ENCODE measurements at places on chromosomes 12 and 14.

GRCh38 chr12:108277613-108278012 lies 61.5 kb downstream of the CMKLR1 start:
- no peak for DNase-seq

DNA sequence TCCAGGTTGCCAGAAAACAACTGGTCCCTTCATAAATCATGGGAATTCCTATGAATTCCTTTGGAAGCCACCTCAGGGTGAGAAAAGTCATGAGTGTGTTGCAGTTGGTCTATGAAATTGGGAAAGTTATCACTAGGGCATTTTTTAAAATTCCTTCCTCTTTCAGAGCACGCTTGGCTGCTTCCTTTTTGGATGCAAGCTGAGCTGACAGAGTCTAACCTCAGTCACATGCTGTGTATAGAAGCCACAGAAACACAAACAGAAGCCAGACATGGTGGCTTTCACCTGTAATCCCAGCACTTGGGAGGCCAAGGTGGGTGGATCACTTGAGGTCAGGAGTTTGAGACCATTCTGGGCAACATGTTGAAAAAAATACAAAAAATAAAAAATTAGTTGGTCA lies 21.7 kb upstream of the HELB start:
- DNase-seq: no peak

- no peak for DNase-seq
Observed at GRCh38 chr12:23888396-23889068, 60.9 kb downstream of the SOX5 start.

- no peak for DNase-seq
Observed at GRCh38 chr12:94103986-94104385, 44.4 kb upstream of the PLXNC1 start.

- no peak for DNase-seq
Observed at GRCh38 chr14:70152704-70153103, 36.0 kb downstream of the SLC8A3 start.

- peak; percentile 93 for DNase-seq
Observed at GRCh38 chr12:50246873-50247612, 36.3 kb downstream of the LIMA1 start.

DNA sequence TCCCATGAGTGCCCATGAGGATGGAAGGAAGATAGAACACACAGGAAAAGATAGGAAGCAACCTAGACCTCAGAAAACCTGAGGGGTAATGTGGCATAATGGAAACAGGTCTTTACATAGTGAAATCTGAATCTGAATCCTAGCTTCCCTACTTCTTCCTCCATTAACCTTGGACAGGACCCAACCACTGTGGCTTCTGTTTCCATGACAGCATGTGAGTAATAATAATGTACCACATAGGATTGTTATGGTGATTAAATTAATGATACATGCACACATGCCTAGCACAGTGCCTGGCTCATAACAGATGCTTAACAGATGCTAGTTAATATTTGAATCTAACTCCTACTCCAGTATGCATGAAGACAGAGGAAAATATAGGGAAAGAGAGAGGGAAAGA lies 11.2 kb downstream of the TTC9 start:
- DNase-seq: no peak

GRCh38 chr12:75446857-75447256 lies 33.7 kb upstream of the GLIPR1 start:
- DNase-seq: peak; percentile 46

DNA sequence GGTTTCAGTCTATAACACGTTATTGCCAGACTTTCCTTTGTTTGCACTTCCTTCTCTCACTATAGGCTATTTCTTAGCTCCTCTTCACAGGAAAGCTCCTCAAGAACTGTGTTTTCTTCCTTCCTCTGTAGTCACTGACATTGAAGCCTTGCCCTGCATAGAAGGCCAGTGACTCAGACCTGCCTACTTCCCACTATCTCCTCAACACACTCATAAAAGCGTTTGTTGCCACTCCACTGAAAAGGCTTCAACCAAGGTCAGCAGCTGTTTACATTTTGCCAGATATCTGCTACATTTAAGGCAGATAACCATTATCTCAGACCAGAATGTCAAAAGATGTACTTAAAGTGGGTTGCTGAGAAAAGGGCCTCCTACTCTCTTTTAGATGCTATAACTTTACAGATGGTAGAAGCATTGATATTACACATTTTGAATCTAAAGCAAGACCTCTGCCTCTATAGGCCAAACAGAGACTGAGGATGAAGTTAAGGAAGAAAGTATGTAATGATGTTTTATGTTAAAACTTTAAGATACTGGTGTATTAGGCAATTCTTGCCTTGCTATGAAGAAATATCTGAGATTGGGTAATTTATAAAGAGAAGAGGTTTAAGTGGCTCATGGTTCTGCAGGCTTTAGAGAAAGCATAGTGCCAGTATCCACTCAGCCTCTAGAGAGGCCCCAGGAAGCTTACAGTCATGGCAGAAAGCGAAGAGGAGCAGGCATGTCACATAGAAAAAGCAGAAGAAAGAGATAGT lies 233.3 kb upstream of the FLRT2 start:
- DNase-seq: peak; percentile 54

DNA sequence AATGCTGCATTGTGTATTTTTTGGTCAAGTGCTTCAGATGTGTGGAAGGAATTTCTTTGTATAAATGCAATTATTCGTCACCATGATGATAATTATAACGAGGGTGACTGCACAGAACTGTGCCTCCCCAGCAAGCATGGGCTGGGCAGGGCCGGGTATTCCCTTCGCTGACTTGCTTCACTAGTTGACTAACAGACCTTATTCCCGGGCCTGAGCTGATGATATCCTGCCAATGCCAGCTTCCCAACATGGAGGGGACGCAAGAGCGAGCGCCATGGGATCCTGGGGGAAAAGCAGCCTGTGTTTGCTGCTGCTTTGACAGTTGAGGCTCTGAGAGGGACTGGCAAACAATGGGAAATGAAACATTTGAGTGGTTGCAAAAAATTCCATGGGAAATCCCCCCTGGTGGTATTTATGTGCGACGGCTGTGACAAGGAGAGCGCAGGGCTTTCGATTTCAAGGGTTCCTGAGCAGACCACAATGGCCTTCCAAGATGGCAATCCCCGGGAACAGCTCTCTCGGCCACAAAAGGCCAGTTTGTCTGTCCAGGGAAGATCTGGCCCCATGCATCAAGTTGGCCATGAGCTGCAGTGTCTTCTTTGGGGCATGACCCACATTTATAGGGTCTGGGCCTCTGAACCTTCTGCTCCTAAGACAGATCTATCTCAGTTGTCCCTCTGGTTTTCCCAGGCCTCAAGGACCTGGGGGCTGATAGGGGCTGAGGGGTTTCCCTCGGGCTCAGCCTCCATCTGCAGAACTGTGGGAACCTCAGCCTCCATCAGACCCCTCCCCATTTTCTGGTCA lies 21.9 kb upstream of the MAP1LC3B2 start:
- DNase-seq: no peak

GRCh38 chr12:117889098-117889497 lies 79.7 kb downstream of the KSR2 start:
- DNase-seq: no peak

GRCh38 chr14:70821584-70822529 lies 12.5 kb upstream of the MAP3K9 start:
- peak; percentile 13 for DNase-seq

DNA sequence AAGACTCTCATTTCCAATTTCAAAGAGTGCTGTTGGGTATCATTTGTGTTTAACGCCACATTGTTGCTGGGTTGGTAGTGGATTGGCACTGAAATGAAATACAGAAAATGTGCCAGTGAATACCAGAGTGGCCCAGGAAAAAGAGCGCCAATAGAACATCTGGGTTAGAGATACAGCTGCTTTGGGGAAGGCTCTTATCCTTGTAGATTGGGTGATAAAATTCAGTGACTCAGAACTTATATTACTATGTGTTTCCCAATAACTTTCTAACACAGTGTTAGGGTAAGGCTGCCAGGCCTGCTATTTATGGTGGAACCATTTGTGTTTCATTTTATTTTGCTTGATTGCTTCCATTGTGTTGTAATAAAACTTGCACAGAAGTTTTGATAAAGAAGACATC lies 168.2 kb upstream of the SSTR1 start:
- DNase-seq: peak; percentile 71

DNA sequence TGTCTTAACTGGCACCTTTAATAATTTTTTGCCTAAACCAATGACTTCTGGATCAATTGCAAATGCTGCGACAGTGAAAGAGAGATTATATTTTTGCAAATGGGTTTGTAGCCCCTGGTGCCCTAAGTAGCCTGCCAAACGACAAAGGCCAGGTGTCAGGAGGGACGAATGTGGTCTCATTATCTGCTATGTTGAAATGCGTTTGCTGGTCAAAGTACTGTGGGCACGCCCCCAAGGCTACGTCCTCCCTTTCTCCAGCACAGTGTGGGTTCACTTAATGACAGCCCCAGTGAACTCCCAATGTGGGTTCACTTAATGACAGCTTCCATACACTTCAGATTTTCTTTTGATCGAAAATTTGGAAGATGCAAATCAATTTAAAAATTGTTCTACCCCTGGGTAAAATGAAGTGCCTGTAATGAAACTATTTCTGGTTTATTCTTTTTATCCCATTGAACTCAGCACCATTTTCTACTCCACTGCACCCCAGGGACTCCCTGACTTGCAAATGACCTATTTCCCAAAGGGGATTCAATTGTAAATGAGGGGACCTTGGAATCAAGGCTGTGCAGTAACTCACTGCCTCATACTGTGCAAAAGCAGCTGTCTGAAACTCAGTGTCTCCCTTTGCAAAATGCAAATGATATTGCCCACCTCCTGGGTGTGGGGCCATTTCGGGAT lies 1.4 kb downstream of the SERPINA11 start:
- DNase-seq: no peak

DNA sequence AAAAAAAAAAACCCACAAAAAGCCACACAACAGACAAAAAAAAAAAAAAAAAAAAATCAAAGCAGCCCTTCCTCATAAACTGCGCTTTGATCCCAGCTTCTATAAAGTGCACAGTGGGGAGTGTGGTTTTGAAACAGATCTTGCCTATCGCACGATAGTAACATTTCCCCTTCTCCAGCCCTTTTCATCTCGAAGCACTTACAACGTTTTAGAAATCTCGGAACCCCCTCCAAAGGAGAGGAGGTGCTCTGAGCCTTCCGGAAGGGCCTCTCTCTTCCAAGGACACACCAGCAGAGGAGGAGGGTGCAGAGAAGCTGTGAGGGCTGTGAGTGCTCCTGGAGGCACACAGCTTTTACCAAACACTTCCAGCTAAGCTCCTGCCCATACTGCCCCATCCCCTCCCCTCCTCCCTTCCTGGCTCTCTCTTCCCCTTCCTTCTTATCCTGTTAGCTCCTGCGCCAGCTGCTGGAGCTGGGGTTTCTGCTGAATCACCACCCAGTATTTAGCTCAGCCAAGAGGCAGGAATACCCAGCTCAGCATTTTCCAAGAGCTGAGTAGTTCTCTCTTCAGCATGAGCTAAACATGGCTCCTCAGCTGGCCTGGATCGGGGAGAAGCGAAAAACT lies 28.4 kb downstream of the SLC7A8 start:
- peak; percentile 78 for DNase-seq

DNA sequence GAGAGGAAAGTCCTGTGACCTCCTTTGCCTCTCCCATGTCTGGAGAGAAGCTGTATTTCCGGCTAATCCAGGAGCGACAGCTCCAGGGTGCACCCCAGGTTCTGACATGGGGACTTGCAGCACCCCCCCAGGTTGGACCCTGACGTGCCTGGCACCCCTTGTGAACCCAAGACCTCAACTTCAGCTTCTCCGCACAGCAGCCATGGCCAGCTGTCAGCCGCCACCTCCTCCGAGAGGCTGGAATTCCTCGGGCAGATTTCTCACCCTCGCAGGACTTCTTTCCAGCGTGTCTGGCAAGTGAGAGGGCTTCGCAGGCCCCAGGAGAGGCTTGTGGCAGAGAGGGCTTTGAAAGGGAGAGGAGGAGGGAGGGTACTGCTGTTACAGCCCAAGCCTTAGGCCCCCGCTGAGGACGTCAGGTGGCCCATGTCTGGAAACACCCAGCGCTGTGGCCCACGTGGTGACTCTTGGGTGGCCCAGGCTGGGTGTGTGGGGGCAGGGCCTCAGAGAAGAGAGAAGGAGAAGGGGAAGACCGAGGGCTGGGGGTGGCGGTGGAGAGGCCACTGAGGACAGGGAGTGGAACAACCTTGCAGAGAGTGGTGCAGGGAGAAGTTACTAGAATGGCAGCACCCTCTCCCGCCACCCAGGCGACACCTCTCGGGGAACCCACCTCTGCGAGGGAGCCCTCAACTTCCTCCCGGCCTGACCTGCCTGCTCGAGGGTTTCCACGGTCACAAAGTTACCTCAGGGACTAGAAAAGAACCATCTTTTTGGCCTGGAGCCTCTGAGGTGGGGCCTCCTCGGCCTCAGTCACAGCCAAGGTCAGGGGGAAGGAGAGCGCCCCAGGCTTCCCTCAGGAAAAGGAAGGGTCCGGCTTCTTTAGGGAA lies 11.7 kb upstream of the RPS6KL1 start:
- DNase-seq: no peak

DNA sequence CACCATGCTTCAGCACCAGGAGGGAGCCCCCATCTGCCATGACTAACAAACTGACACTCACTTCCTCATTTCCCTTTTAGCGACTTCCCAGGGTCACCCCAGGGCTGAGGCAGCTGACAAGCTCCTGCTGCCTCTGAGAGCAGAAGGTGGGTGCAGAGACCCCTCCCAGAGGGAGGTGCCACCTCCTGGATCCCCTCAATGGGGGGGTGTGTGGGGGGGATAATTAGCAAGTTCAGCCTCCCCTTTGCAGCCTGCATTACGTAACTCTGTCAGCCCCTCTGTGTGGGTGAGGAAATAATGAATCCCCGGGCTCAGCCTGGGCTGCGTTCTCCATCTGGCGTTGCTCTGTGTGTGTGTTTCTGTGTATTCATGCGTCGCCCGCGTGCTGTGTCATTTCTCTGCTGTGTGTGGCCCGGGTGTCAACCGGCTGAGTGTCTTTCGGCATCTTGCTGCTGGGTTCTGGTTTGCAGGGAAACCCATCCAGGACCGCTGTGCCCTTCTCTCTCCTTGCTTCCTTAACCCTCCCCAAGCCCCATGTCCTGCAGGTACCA lies 28.0 kb downstream of the NOS1 start:
- DNase-seq: no peak

DNA sequence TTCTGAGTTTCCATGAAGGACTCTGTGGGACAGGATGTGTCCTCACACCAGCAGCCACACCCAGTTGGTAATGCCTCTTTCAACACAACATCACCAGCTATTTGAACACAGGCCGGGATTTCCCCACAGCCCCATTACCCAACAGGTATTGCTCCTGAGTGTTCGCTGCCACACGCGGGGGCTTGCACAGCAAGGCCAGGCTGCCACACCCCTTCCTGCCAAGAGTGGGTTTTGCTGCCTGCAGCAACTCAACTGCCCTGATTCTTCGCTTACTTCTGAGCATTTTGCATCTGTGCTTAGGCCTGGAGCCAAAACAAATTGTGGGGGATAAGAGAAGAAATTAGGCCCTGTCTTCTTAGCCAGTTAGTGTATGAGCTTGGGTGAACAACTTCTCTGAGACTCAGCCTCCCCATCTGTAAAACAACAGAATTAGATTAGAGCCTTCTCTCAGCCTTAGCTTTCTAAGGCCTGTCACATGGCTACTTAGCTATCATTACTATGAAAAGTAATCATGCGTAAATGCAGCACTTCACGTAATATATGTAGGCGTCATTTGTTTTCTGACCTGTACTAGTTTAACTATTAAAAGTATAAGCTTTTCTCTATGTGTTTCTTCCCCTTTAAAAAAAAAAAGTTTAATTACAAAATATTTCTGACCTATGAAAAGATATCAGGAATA lies 20.0 kb downstream of the CKAP4 start:
- no peak for DNase-seq

Measured in AG09309 (cell line).